SW 1271 (cell line): ENCODE measurements at places on chromosomes 3 and 15.
A peak's percentile ranks its signal among the peaks of the same experiment; 100 is the strongest.

DNA sequence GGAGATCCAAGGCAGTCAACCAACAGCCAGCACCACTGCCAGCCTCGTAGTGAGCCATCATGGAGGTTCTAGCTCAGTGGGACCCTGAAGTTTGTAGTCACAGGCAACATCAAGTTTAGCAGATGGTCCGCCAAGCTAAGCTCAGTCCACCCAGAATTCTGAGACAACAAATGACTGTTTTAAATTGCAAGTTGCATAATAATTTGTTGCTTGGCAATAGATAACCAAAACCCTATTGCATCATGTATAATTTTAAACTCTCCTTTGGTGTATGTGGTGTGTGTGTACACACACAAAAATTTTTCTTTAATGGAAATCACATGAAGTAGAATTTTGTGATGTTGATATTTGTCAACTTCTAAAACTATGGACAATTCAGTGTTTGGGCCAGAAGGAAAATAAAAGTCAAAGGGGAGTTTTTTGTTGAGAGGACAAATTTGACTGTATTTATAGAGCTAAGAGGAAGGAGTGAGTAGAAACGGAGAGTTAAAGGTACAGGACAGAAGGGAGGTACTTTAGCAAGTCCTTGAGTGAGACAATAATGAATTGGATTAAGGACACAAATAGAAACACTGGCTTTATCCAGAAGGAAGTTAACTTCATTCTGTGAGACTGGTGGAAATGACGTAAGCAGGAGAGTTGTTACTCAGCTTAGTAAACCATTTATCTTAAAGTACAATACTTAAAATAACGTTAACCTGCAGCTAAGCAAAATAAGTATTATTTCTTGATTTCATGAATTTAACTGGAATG is 83.6 kb downstream of the NCEH1 start:
- no peak for DNase-seq

DNA sequence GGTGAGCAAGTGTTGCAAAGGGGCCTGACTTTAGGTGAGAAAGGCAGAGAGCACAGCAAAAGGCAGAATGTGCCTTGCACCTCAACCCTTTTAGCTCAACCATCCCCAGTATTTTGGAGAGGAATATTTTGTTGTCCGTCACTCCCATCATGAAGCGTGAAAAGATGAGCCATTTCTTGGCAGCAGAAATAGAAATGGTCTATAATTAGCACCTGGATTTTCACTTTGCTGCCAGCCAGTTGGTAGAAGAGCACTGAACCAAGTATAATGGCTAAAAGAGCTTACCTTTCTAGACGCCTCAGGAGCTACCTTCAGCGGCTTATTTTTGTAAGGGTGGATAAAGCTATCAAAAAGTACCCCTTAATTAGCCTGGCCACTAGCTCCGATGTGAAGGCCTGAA is 406.7 kb downstream of the OCA2 start:
- no peak for DNase-seq

DNA sequence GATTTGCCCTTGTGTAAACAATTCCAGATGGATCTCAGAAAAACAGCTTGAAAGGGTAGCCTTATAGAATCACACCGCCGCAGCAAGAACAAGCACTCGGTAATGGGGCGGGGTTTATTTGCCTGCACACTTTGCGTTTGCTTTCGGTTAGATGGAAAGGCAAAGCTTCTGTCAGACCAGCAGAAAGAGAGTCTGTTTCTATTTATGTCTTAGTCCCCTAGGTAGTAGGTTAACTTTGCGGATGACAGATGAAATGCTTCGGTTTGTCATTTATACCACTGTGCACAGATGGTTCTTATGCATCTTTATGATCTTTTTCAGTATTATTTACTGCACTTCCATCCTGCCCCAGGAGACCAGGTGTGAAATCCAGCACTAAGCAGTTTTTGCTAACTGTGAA is 62.2 kb downstream of the PYDC2 start:
- no peak for DNase-seq

- DNase-seq: peak; percentile 50
These were observed 17.4 kb upstream of the SHF start for GRCh38 chr15:45205192-45205591.

DNA sequence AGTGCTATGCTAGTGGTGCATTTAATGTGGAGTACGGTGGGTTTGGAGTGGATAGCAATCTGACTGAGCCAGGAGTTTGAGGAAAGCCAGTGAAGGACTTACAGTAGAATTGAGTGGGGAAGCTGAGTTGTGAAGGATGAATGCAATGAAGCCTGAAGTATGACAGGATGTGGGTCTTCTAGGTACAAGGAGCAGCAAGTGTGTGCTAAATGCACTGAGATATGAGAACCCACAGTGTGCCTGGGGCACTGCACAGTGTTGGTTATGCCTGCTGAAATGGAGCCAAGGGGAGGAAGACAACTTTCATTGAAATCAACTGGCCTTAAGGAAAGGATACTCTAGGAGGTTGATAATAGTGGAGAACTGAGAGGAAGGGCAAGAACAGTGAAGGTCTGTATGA is 105.5 kb upstream of the MRPL3 start:
- DNase-seq: no peak

- no peak for DNase-seq
These were observed 224.5 kb downstream of the TIGIT start for GRCh38 chr3:114518206-114518808.

DNA sequence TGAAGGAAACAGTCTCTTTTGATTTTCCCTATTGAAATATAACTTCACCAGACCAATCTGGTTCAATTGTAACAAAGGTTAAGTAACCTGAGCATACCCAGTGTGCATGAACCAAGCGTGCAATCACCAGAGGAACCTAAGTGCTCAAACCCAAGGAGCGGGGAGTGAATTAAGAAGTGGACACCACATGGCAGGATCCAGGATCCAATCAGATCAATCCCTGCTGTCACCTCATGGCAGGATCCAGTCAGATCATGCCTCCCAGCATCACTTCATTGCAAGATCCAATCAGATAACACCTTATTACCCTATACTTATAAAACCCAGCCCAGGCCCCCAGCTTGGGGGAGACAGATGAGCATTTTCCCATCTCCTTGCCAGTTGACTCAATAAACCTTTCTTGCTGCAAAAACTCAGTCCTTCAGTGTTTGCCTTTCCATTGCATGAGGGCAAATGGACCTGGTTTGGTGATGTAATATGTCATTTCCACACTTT is 38.9 kb upstream of the RNU6-1 start:
- no peak for DNase-seq

- DNase-seq: no peak
These were observed 347.8 kb upstream of the LMCD1 start for GRCh38 chr3:8153800-8154199.

DNA sequence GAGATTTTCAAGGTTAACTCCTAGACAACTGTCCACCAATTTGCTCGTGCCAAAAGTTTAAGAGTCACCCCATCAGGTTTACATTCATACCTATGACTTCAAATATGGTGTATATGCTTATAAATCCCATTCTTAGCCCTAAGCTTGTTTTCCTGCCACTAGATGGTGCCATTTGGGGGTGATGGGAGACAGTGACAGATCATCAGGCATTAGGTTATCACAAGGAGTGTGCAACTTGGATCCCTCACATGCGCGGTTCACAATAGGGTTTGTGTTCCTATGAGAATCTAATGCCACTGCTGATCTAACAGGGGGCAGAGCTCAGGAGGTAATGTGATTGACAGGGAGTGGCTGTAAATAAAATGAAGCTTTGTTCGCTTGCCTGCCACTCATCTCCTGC is 182.7 kb downstream of the CNTN6 start:
- no peak for DNase-seq

DNA sequence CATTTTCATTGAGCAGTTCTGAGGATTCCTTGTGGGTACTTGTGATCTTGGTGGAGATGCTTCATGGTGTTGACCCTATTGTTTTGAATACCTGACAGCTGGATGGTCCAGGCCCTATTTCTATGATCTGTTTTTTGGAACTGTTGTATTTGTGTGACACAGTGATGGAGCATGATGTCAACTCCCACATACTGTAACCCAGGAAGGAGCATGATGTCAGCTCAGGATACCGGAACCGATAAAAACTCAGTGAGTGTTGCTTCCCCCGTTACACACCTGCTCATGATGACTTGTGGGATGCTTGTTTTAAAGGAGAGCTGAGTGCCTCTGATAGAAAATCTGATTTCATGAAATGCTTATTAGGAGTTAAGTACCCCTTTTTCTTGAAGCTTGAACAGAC is 45.1 kb downstream of the ZBTB38 start:
- no peak for DNase-seq

DNA sequence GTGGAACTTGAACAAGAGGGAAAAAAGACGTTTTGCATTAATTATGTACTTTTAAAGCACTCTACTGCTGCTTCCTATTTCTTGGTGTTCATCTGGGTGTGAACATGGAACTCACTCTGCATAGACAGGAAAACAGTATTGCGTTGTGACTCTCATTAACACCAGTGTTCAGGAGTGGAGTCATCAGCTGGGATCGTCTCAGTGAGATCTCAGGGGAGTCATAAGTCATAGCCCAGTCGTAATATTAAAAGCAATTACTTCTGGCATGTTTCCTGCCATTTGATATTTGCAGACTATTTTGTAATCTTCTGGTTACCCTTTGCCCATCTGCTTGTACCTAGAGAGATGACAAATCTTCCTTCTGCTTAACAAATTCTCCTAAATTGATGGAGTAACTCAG is 462.0 kb upstream of the ATP11B start:
- no peak for DNase-seq

DNA sequence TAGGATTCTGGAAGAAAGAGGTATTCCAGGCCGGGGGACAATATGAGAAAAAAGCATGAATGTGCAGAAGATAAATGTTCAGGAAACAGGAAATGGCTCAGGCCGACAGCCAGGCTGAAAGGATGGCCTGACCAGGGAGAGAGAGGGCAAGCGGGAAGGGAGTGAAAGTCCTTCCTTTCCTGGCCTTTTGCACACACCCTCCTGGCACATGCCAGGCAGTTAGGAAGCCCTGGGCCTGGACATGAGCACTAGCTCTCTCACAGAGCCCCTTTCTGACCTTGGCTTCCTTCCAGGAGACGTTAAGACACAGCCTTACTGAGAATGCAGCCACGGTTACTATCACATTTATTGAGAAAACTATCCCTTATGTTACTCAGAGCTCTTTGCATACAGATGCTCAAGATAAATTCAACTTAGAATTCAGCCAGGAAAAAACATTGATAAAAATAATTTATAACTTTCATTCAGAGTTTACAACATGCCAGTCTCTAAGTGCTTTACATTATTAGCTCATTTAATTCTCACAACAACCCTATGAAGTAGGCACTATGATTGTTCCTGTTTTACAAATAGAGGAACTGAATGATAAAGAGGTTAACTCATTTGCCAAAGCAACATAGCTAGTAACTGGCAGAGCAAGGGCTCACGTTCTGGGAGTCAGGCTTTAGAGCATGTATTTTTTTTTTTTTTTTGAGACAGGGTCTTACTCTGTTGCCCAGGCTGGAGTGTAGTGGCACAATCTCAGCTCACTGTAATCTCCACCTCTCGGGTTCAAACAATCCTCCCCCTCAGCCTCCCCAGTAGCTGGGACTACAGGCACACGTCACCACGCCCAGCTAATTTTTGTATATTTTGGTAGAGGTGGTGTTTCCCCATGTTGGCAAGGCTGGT is 39.4 kb upstream of the SMAD3 start:
- DNase-seq: peak; percentile 48

DNA sequence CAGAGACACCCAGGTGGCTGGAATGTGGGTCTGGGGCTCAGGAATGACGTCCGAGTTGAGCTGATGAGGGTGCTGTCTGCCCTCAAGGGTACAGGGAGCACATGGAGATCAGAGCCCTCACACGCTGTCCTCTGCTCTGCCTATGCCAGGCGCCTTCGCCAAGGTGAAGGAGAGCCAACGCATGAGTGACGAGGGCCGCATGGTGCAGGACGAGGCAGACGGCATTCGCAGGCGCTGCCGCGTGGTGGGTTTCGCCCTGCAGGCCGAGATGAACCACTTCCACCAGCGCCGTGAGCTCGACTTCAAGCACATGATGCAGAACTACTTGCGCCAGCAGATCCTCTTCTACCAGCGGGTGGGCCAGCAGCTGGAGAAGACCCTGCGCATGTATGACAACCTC is 9.1 kb downstream of the SNX33 start:
- DNase-seq: no peak

- no peak for DNase-seq
These were observed 24.7 kb downstream of the CEMIP start for GRCh38 chr15:80803580-80804525.

DNA sequence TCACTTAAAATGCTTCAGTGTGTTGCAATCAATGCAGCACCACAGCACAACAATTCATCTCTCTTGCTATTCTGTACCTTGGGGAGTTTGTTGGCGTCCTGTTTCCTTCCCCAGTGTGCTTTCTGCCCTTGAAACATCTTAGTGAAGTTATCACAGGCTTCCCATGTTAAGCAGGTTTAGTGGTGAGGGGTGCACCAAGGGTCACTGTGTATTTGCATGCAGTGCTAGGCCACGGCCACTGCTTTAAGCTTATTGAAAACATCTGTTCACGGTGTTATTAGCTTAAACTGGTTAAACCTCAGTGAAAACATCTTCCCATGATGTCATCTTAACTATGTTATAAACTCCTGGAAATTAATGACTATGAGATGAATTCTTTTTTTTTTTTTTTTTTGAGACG is 217.3 kb upstream of the GOLIM4 start:
- DNase-seq: no peak

DNA sequence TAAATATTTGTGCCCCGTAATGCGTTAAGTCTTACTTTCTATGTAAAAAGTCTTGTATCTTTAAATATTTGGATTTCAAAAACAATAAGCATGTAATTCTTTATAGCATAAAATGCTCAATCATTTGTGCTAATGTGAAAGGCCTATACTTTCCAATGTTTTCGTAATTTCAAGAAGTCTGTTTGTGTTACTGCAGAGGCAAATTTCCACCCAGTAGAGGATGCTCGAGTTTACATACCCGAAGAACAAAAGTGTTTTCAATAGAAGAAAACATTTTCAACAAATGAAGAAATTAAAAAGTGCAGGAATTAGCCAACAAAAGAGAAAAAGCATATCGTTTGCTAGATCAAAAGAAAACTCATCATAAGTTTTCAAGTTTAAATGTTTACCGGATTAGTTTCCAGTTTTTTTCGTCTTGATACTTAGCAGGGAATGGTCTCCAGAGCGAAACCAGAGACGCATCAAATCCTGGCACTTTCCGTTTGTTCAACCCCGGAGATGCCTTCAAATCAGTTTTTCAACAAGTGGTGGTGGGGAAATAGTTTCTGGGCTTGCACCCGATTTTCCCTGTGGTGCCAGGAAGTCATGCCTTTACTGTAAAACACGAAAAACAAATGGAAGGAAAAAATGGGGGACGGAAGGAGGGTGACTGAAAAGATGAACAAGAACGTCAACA is 1.0 kb downstream of the CGGBP1 start:
- DNase-seq: no peak

DNA sequence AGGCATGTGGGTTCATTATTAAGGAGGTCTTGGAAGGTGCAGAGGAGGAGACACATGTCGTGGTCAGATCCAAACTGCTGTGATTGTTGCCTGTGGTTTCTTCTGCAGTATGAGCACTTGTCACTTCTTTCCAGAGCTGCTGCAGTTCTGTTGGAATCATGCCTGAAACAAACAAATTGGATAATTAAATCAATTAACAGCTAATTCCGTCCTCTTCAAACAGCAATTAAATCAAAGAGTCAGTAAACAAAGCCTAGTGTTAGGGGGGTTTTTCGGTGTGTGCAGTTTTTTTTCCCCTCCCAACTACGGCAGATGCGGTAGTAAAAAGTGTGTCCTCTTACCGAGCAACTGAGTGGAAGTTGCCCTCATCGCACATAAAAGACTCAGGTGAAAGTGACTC is 542.2 kb downstream of the FOXP1 start:
- DNase-seq: no peak
